Esophagus squamous epithelium (tissue), 5 donors: ENCODE measurements at places on chromosomes 7 and 10.

GRCh38 chr7:1421946-1422345, 37.3 kb downstream of the MICALL2 start:
- DNase-seq: no peak

GRCh38 chr7:129729511-129729910, 118.0 kb downstream of the NRF1 start:
- DNase-seq: no peak

DNA sequence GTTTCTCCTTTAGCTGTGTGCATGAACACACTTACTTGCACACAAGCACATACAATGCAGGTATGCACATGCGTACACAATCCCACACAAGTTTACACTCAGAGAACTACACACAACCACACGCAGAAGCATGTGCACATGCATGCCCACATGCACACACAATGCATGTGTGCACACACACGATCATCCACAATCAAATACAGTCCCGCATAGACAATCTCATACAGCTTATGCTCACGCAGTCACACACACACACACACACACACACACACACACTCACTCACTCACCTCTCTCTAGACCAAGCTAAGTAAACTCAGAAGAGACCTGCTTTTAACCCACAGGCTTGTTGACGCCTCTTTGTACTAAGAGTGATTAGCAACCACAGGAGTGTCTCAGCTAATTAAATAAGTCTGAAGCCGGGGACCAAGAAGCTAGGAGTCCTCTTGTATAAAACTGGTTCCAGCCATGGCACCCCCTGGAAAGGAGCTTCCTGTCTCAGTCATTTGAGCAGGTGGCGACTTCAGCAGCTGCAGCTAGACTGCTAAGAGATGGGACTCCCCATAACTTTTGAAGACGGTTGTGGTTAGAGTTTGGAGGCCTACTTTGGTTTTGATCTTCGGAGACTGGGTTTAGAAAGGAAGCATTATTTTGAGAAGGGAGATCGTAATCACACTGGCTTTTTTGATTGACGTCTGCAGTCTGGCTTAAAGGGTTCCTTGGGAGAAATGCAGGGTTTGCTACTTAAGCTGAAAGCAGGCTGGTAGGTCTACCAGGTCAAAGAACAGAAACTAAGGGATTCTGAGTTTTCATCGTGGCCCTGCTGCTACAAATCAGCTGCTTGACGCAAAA, 82.3 kb upstream of the ADRB1 start:
- no peak for DNase-seq

- no peak for DNase-seq
Observed at GRCh38 chr10:5411941-5412276, 448 bp upstream of the NET1 start.

DNA sequence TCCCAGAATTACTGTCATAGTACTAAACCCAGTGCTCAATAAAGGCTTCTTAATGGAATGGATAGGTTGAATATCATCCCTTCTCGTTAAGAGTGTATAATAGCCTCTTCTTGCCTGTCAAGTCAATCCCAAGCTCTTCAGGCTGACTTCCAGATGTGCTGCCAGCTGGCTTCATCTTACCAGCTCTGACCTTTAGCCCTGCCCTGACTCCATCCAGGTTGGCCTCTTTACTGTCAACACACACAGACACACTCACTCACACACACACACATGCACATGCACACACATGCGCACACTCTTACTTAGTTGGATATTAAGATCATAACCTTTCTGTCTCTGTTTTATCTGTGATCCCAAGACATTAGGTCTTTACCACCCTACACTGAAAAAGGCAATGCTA, 49.1 kb downstream of the ASB4 start:
- no peak for DNase-seq

DNA sequence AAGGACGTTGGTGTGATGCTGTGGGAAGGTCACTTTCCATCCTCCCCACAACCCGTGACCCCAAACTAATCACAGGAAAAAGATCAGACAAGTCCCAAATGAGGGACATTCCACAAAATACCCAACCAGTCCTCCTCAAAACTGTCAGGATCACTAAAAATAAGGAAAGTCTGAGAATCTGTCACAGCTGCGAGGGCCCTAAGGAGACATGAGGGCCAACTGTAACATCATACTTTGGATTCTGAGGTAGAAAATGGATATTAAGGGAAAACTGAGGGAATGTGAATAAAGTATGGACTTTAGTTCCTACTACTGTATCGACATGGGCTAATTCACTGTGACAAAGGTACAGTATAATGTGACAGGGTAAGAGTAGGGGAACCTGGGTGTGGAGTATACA, 85.1 kb upstream of the FAM20C start:
- no peak for DNase-seq

DNA sequence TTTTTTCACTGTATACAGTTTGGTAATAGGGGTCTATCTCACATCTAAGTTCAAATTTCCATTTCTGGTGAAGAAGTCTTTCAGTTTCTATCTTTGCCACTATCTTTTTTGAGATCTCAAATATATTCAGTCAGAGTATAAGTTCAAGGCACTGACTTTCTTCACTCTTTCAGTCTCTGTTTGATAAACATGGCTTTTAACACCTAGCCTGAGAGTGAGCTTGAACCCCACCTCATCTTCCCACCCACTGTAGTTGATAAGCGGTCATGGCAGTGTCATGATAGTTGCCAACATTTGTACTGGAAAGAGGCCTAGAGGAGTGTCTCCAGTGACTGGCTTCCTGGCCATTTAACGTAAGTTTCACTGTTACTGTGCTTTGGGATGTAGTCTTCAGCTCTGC, 41.2 kb upstream of the AGR3 start:
- no peak for DNase-seq

GRCh38 chr7:51031216-51031615, 248.5 kb upstream of the GRB10 start:
- DNase-seq: no peak

GRCh38 chr10:125637496-125637895, 45.5 kb downstream of the TEX36 start:
- no peak for DNase-seq

DNA sequence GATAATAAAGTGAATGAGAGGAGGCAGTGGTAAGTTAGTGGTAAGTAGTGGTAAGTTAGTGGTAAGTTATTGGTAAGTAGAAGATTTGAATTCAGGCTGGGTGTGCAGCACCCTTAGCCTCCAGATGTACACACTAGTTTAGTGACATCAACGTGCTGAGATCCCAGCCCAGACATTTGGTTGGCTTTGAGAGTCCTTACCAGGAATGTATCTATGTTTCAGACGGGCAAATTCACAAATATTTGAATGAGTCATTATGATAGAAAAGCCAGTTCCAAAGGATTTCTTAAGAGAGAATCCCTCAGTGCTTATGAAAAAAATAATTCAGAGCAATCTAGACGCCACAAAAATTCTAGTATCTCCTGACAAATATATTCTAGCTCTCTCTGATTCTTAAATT, 70.0 kb downstream of the ARL4A start:
- DNase-seq: no peak

DNA sequence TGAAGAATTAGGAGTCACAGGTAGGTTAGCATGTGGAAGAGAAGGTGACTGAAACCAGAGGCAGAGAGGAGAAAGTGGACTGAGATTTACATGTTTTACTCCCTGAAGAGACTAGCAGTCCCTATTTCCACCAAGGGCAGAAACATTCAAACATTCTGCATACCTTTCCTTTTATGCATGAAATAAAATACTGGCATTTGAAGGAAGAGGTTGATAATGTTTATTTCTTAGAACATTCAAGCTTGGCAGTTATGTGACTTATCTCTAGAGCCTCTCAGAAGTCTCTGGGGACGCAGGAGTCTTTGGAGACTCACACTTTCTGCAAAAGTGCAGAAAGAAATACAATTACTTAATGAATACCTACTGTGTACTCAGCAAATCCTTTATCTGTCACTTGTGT, 507.1 kb upstream of the C7orf33 start:
- DNase-seq: no peak

DNA sequence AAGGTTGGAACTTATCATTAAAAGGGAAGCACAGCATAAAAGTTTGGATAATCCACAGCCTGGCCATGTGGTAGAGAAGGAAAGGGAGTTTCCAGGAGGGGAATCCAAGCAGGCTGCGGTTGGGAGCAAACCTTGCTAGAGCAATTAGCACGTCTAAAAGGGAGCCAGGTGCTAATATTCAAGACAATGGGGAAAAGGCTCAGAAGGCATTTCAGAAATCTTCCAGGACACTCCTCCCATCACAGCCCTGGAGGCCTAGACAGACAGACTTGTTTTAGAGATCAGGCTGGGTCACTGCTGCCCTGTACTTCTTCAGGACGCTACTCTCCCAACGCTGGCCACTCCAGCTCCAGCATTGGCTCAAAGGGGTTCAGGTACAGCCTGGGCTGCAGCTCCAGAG, 96.2 kb upstream of the KAT6B start:
- DNase-seq: no peak

DNA sequence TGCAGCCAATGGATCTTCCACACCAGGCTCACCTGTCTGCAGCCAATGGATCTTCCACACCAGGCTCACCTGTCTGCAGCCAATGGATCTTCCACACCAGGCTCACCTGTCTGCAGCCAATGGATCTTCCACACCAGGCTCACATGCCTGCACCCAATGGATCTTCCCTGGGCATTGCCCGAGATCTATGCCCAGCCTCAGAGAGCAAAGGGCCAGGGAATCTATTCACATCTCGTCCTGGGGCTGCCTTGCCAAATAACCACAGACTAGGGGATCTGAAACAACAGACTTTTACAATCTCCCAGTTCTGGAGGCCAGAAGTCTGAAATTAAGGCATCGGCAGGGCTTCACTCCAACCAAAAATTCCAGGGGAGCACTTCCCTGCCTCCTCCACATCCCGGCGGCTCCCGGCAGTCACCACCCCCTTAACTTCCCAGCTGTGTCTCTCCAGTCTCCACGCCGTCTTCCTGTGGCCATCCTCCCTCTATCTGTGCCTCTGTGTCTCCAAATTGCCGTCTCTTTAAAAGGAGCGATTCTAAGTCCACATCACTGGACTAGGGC, 92.4 kb upstream of the PPP2R2D start:
- no peak for DNase-seq

DNA sequence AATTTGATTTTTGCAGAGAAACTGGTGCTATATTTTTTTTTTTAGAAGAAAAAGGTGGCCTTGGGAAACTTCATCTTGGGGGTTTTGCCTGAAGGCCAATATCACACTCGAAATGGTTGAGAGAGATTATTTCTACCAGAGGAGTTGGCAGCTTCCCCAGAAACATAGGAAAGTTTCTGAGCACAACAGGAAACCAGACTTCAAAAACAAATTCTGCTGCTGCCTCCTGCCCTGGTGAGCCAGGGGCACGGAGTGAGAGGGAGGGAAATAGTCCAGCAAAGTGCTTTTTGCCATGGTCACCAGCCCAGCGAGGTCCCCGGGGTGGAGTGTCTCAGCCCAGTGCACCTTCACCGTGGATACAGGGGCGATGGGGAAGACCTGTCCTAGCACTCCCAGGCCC, 61.1 kb downstream of the FOXI2 start:
- DNase-seq: no peak

DNA sequence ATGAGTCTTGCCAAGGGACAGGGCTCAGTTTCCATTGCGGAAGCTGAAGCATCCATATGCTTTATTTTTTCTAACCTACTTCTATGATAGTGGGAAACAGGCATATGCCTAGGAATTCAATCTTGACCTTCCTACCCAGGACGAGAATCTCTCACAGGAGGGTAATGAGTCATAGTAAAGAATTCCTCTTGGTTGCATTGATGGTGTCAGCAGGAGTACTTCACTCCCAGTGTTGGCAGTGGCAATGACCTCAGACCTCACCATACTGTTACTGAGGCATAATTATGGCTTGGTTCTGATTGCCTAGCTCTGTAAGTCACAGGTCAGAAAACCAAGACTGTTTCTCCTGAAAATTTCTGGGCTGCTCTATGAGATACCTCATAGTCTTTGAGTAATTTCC, 552.9 kb downstream of the ARL4A start:
- no peak for DNase-seq

GRCh38 chr10:50635286-50635685, 11.5 kb upstream of the SGMS1 start:
- no peak for DNase-seq

GRCh38 chr7:39617005-39617404, 6.4 kb upstream of the RALA start:
- DNase-seq: no peak

DNA sequence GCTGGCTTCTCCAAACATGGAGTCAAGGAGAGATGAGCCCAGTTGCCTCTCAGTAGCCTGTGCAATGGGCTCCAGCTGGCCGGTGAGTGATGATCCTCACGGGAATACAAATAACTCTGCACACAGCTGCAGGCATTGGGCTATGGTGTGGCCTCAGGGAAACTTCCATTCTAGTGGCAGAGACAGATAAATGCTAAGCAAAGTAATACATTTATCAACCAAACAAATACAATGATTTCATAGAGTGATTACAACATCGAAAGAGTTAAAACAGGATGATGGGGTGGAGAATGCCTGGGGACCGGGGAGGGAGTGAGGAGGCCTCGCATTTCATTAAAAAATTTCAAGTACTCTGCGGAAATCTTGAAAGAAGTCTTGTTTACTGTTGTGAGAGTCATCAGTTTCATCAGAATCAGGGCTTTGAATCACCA, 15.0 kb upstream of the AKR1B1 start:
- no peak for DNase-seq

GRCh38 chr7:148155000-148155399, 435.6 kb upstream of the C7orf33 start:
- no peak for DNase-seq

GRCh38 chr7:155807065-155807671, 5.1 kb downstream of the SHH start:
- no peak for DNase-seq

GRCh38 chr7:101940830-101941229, 123.4 kb downstream of the CUX1 start:
- no peak for DNase-seq

DNA sequence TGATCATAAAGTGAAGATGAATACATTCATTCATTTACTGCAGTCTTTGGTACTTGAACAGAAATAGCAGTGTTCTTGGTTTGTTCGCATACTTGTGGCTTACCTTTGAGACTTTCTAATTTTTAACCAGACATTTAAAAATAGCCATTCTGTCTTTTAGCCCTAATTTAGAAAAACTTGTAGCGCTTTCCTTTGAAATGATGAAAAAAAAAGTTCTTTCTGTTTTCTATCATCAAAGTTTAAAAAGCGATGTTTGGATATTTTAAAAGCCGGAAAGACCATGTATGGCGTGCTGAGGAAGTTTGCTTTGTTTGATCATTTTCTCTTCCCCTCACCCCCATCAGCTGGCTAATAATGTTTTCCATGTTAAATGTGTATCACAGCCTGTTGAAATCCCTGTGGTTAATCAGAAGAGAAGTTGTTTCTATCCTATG, 116.3 kb downstream of the CUX1 start:
- no peak for DNase-seq

GRCh38 chr10:129744134-129745111, 219.7 kb downstream of the EBF3 start:
- DNase-seq: no peak
